ENCODE measurements at places on chromosomes 11 and 22. TPM values are rescaled to one million over a fixed set of nuclear protein-coding genes. Genes with fewer than 3 reads are reported as not detected.

The LIF gene
- total RNA-seq = 0.23 TPM

DNA sequence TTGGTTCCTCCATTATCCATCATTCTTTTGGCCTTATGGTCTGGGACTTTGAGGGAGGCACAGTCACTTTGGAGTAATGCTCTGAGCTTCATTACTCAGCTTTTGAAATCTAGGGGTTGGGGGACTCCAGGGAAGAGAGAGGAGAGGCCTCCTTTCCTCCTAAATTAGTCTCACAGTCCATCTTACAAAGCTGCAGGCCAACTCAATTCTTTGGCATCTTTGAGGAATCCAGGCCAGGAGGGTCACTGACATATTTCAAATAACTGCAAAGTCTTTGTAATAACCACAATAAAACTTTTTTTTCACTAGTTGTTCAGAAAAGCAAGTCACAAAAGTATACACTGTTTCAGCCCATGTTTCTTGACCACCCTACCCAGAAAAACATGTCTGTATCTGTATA, 73.3 kb upstream of the FAR1 start:
- H3K27me3 ChIP-seq = no peaks in the 10 kb centered on the region
- H3K27ac ChIP-seq = no peak overlapping the region
- H3K4me1 ChIP-seq = no peaks in the 10 kb centered on the region
- H3K36me3 ChIP-seq = peaks cover 2% of the 10 kb centered on the region
- no peak for DNase-seq
- H3K4me3 ChIP-seq = no peak overlapping the region

DNA sequence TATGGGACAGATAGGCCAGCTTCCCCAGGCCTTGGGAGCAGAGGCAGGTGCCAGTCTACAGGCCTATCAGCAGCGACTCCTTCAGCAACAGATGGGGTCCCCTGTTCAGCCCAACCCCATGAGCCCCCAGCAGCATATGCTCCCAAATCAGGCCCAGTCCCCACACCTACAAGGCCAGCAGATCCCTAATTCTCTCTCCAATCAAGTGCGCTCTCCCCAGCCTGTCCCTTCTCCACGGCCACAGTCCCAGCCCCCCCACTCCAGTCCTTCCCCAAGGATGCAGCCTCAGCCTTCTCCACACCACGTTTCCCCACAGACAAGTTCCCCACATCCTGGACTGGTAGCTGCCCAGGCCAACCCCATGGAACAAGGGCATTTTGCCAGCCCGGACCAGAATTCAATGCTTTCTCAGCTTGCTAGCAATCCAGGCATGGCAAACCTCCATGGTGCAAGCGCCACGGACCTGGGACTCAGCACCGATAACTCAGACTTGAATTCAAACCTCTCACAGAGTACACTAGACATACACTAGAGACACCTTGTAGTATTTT, 26.6 kb upstream of the L3MBTL2 start:
- no peak for DNase-seq
- peak overlapping the region; percentile 76 for H3K4me3 ChIP-seq
- H3K27ac ChIP-seq = peak overlapping the region; percentile 36
- peaks cover 19% of the 10 kb centered on the region for H3K27me3 ChIP-seq
- peaks cover 39% of the 10 kb centered on the region for H3K36me3 ChIP-seq
- peaks cover 31% of the 10 kb centered on the region for H3K4me1 ChIP-seq

DNA sequence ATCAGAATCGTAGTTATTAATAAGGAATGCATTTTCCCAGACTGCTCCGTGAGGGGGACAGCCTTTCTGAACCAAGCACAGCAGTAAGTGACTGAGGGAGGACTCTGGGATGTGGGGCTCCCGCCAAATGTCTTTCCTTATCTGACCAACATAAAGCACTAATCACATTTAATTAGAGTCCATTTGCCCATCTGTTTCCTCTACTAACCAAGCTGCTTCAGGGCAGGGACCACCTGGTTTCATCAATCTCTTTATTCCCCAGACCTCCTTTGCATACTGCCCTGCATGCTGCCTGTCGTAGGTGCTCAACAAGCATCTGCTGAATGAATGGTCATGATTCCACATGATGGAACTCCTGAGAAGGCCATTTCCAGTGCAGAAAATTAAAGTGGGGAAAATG, 29.4 kb downstream of the SMCO4 start:
- no peak for DNase-seq
- H3K4me1 ChIP-seq = peaks cover 5% of the 10 kb centered on the region
- no peak overlapping the region for H3K27ac ChIP-seq
- H3K4me3 ChIP-seq = no peak overlapping the region
- no peaks in the 10 kb centered on the region for H3K36me3 ChIP-seq
- H3K27me3 ChIP-seq = peaks cover 3% of the 10 kb centered on the region

- no peaks in the 10 kb centered on the region for H3K36me3 ChIP-seq
- no peaks in the 10 kb centered on the region for H3K4me1 ChIP-seq
- H3K27me3 ChIP-seq = peaks cover 7% of the 10 kb centered on the region
Observed at GRCh38 chr11:115776916-115777315, 272.7 kb upstream of the CADM1 start.

DNA sequence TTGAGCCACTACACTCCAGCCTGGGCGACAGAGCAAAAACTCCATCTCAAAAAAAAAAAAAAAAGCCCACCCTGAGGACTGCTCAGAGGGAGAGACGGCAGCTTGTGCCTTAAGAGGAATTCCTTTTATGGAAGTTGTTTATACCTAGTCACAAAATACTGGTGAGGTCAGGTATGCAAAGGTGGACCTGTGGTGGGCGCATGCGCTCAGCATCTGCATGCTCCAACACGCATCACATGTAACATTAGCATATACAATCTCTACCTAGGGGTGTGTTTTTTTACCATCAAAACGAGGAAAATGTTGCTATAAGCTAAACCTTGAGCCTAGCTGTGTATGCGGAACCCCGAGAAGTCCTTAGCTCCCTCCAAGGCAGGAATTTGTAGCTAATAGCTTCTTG, 6.8 kb upstream of the SART1 start:
- H3K4me1 ChIP-seq = no peaks in the 10 kb centered on the region
- H3K4me3 ChIP-seq = no peak overlapping the region
- no peak overlapping the region for H3K27ac ChIP-seq
- H3K36me3 ChIP-seq = no peaks in the 10 kb centered on the region
- peaks cover 2% of the 10 kb centered on the region for H3K27me3 ChIP-seq

DNA sequence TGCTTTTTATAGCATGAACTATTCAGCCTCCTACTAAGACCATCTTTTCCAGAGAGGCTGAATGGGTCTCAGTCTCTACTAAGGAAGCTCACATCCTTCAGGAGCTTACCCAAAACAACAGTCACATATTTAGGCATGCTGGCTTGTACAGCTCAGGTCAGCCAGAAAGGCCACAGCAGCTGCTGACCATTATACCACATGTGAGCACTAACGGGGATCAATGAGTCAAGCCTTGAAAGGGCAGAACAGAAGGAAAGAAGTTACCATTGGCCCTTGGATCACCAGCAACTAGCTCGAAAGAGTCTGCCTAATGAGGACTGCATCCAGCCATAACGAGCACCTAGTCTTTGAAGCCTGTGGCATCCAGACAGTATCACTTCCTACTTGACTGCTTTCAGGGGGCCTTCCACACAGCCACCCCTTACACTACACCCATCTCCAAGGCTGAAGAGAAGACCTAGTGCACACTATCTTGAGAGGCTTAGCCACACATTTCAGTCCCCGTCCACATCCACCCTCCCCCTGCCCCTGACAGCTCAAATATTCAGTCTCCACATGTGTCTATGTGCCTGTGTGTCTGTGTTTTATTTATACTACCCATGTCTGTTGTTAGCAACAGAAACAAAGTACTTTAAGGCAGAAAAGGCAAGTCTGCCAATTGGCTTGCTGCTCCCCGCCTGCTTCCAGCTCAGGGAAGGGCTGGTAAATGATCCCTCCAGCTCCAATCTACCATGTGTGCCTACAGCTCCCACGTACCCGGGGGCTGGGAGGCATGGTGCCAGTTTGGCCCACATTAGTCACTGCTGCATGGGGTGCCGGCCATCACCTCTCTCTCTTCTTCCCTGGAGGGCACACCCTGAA, 95.5 kb downstream of the RPL27A start:
- no peak for DNase-seq
- H3K36me3 ChIP-seq = no peaks in the 10 kb centered on the region

GRCh38 chr11:82507288-82507687, 226.4 kb downstream of the FAM181B start:
- H3K27ac ChIP-seq = no peak overlapping the region
- no peak for DNase-seq

DNA sequence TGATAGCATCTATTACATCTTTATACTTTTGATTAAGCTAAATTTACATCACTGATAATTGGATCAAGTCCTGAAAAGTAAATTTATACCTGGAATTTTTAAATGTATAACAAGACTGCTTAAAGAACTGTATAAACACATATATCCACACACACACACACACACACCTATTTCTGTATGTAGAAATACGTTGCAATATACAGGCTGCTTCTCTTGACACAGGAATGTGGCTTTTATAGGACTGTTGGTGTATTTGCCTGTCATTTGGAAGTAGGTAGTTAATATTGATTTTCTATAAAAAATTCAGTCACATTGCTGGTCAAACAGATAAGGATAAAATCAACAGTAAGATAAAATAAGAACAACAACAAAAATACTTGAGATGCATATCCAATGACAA, 708.5 kb upstream of the RAG2 start:
- H3K4me3 ChIP-seq = no peak overlapping the region
- H3K4me1 ChIP-seq = no peaks in the 10 kb centered on the region
- DNase-seq = no peak
- H3K36me3 ChIP-seq = no peaks in the 10 kb centered on the region
- no peak overlapping the region for H3K27ac ChIP-seq

GRCh38 chr11:95222817-95223216, 8.2 kb downstream of the SESN3 start:
- no peak overlapping the region for H3K4me3 ChIP-seq
- H3K27me3 ChIP-seq = peaks cover 1% of the 10 kb centered on the region
- no peak for DNase-seq
- no peak overlapping the region for H3K27ac ChIP-seq

DNA sequence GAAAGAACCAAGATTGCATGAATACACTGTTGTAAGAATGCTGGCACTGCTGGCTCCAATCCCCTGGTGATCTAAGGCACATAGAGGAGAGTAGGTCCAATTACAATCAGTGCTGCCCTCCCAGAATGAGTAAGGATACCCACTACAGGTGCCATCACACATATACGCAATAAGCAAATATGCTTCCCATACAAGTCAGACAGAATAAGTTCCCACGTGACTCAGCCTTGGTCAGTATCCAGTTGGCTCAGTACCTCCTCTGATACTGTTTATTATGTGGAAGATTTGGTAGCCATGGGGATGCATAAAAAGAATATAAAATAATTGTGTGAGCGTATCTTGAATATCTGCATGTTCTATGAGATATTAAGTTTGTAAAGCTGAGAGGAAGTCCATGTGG, 8.9 kb upstream of the OR2D3 start:
- H3K27ac ChIP-seq = no peak overlapping the region
- no peak for DNase-seq
- H3K4me3 ChIP-seq = no peak overlapping the region
- no peaks in the 10 kb centered on the region for H3K27me3 ChIP-seq
- peaks cover 6% of the 10 kb centered on the region for H3K4me1 ChIP-seq
- no peaks in the 10 kb centered on the region for H3K36me3 ChIP-seq
